ENCODE measurements at places on chromosomes 7 and 10. TPM values are rescaled to one million over a fixed set of nuclear protein-coding genes. Genes with fewer than 3 reads are reported as not detected.

DNA sequence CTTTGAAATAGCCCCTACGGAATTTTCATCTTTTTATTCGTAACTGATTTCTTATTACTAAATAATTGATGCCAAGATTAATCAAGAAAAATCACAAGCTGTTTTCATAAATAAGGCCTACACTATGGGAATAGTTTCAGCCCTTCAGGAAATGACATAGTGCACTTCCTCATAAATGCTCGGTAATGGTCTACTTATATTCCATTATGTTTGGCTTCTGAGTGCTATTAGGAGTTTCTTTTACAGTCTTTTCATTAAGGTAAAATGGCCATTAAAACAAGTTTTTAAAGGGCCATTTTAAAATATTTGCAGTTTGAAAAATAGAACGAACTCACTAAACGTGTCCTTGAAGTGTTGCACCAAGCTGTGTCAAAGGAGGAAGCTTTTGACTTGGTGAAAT is 174.5 kb downstream of the DNAH11 start:
- DNase-seq = no peak

Gene PRKAR2B
- 0.87 TPM for total RNA-seq

- DNase-seq = no peak
Observed at GRCh38 chr10:57222129-57222528, 861.1 kb upstream of the ZWINT start.

DNA sequence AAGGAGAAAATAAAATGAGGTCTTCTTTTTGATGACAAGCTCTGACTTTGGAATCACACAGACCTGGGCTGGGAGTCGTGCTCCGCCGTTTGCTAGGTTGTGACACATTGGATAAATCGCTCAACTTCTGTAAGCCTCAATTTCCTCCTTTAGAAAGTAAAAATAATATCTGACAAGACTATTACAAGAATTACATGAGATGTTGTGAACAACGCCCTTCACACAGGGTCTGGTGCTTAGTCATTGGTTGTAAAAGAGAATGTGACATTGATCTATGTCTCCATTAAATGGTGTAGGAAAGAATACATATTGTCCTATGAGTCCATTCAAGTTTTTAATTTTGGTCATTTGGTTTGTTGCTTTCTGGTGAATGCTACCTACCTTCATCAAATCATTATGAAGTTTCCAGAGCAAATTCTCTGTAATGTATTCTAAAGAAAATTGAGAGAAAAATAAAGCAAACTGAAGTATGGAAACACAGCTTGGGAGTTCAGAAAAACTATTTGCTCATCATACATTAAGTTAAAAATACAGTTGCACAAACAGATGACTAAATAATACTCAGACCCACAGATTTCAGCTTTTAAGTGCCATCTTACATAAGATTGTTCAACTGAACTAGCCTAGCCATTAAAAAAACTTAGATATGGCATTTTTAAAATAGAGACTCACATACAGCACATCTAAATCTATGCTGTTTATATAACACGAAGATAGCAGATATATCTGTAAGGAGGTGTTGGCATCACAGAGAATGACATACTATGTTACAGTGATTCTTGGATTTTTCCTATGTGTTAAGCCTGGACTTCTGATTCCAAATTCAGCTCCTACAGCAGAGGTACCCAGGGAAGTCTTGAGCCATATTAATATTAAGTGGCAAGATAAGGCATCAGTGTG is 12.3 kb upstream of the ADRB1 start:
- DNase-seq = no peak

DNA sequence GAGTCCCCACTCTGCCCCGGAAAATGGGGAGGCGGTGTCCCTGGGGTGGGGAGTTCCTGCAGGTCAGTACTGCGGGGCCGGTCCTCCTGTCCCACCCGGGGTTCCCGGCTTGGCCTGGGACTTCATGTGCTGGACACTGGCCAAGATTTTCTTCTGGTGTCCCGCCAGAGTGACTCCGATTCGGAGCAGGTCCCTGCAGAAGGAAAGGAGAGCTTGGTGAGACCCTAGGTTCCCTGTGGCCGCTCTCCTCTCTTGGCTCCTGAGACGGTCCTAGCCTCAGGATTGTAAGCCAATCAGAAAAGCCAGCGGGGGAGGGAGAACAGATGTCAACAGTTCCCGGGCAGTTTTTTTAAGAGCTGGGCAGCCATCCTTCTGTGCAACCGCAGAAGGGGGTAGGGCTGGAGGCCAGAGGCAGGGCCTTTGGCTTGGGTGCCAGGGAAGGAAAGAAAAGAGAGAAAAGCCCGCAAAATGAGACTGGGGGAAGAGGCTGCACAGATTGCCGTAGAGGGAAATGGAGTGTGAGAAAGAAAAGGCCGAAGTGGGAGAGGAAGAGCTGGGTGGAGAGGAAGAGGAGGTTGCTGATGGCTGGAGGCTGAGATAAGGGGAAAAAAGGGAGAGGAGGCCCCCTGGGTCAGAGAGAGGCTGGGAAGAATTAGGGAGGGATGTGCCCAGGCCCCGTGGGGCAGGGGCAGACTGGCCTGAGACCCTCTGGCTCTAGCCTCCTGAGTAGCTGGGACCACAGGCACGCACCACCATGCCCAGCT is 23.7 kb downstream of the EPHB4 start:
- DNase-seq = no peak

DNA sequence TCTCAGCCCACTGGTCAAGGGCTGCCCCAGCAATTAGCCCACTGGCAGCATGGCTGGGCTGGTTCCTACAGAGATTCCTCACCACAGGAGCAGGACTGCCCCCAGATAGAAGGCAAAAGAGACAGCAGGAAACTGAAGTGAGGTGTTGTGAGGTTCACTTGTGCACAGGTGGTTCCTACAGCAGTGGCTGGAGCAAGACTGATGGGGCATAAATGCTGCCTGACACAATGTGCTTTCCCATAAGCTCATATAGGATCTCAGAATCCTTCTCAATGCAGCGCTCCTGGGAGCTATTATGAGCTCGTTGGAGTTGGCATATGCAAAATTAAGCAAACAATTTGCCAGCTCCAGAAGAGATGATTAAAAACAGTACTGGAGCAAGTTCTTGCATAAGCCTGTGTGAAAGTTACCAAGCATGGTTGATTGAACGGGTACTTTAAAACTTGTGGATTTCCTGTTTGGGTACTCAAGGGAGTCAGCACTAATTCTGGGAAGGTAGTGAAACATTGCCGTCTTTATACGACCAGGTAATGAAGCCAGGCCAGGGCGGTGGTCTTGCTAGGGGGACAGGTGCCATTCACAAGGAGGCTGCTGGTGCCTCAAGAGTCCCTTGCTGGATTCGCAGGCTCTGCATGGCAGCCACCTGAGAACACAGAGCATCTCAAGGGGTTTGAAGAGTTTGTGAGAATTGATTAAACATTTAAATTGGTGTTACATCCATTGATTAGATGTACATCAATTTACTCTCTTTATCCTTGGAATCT is 20.3 kb upstream of the PRKCQ start:
- no peak for DNase-seq

- no peak for DNase-seq
Observed at GRCh38 chr10:131946321-131946751, 35.4 kb downstream of the BNIP3 start.

DNA sequence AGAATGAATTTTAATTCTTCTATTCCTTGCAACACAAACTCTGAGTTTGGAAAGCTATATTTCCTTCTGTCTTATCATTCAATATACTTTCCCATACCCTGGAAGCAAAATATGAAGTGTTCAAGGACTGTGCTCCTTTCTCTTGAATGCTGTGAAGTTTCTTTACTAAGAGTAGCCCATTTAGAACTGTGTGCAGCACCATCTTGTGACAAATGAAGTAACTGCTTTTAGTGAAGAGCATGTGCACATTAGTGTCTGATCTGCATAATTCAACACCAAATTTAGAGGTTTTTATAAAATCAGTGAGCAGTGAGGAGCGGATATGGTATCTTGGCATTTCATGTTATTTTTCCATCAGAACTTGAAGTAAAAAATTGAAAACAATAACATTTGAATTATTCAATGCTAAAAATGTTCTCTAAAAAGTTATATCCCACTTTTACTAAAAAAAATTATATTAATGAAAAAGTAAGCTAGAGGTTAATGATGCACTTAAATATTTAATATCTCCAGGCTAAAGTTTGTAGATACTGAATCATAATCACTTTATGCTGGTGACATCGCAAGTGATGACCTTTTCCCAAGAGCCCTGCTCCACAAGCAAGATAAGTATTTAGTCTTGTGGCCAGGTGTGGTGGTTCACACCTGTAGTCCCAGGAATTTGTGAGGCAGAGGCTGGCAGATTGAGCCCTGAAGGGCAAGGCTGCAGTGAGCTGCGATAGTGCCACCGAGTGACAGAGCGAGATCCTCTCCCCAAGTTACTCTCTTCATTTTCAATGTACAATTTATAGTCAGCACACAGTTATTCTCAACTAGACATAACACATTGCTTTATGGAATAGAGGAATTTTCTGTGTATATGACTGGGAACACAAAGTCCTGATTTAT is 108.8 kb upstream of the PCLO start:
- DNase-seq = no peak

GRCh38 chr7:68217426-68217825 is 1220.8 kb downstream of the TYW1 start:
- no peak for DNase-seq

GRCh38 chr7:50206453-50207250 is 97.9 kb upstream of the IKZF1 start:
- DNase-seq = no peak

Gene CYP26C1
- total RNA-seq = 0.15 TPM

DNA sequence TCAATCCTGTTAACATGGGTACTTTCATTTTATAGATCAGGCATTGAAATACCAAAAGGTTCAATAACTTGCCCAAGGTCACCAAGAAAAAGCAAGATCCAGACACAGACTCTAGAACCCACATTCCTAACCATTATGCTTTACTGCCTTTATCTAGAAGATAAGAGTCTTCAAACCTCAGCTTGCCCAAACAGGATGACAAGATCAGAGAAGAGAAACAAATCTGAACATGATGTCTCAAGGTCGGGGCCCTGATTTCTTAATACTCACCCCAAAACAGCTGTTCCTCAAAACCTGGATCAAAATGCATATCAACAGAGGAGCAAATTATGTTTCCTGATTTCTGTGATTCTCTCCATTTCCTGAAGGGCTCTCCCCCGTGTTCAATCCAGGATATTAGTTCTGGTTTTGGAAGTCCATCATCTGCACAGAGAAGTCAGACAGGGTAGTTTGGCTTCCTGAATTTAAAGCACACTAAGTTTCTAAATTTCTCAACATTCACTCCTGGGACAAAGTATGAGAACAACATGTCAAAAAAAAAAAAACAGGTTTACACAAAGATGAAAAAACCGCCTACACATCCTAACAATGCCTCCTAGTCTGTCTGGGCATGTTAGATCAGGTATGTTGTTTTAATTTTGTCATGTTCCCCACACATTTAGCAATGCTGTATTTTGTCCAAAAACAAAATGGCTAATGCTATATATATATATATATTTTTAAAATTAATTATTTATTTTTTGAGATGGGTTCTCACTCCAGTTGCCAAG is 16.2 kb downstream of the ZNF786 start:
- no peak for DNase-seq

DNA sequence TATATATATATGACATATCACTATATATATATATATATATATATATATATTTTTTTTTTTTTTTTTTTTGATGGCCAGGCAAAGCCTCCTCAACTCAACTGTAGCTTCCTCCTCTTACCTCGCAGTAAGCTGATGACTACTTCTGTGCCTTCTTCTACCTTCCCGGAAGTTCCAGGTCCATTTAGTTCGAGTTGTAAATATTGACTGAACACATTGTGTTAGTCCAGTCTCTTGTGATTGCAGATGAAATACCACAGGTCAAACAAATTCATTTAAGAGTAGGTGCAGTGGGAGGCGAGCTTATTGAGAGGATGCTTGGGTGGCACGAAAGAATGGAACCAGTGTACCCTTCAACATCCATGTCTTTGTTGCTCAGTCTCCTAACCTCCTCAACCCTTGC is 144.6 kb downstream of the ST7 start:
- no peak for DNase-seq
